ENCODE measurements at places on chromosomes 4 and X. TPM values are rescaled to one million over a fixed set of nuclear protein-coding genes. Genes with fewer than 3 reads are reported as not detected.

DNA sequence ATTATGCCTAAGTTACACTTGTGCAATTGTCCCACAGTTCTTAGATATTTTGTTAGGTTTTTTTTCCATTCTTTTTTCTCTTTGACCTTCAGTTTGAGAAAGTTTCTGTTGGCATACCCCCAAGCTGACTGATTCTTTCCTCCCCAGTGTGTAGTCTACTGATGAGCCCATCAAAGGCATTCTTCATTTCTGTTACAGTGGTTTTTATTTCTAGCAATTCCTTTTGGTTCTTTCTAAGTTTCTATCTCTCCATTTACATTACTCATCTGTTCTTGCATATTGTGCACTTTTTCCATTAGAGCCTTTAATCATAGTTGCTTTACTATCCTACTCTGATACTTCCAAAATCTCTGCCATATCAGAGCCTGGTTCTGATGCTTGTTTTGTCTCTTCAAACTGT lies 31.9 kb downstream of the CASP6 start:
- DNase-seq = no peak

DNA sequence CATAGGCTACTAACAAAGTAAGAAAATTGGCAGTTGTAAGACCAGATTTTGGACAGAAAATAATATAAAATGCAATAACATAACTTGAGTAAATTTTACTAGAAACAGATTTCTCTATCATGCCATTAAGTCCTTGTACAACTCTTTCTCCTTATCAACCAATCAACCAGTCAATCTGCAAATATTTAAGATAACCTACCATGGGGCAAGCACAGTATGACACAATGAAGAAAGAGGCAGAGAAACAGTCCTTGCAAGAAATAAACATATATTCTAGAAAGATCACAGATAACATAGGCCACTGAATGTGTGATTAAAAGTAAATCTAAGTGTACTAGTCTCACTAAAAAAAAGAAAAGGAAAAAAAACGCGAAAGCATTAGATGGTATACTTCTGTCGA lies 194.8 kb downstream of the PPP3CA start:
- no peak for DNase-seq

GRCh38 chr4:67651536-67651935 lies 49.4 kb downstream of the UBA6 start:
- DNase-seq = no peak

GRCh38 chrX:153781428-153782047 lies 697 bp downstream of the SRPK3 start:
- no peak for DNase-seq

DNA sequence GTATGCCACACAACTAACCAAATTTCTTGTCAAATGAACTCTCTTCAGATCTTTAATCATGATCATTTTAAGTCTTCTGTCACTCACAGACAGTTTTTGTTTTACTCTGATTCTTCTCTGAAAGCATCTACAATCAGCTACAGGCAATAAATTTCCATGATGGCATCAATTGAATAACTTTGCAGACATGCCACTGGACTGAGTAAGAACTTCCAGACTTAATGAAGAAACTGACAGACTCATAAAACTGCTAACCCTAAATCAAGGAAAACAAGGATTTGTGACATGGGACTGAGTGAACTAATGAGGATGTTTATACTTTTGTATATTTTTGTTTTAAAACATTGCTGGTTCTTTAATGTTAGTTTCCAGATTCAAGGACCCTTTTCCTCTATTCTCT lies 5.5 kb upstream of the PPP1R2C start:
- no peak for DNase-seq

- DNase-seq = no peak
Observed at GRCh38 chr4:21605006-21605405, 343.6 kb downstream of the KCNIP4 start.

DNA sequence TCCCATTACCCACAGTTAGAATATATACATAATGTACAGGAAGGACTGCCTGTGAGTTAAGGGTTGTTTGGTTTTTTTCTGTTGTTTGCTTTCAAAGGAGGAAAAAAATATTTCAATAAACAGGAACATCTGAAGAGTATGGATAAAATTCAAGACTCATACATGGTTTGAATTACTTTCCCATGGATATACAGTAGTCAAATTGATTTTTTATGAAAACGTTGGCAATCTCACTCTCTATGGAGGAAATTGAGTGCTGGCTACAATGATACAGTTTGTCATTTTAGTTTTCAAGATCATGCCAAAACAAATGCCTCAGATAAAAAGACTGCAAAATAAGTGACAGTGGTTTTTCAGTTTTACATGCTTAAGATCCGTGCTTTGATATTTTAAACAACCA lies 116.6 kb downstream of the SH3RF1 start:
- no peak for DNase-seq

DNA sequence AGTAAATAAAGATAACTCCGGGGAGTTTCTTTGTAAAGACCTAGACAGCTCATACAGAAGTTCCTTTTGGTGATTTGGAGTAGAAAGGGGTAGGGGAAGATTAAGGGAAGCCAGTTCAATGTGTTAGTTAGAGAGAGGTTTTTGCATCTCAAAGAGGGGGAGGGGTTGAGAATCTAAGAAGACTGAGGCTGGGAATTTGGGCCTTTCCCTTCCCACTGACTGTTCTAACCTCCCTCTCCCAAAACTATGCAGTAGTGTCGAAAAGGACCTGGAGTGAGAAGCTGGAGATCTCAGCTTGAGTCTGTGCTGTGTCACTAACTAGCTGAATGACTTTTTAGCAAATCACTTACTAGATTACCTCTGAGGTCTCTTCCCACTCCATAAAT lies 55.7 kb upstream of the CCDC160 start:
- DNase-seq = no peak

GRCh38 chrX:47212381-47213293 lies 5.8 kb upstream of the CDK16 start:
- DNase-seq = no peak

DNA sequence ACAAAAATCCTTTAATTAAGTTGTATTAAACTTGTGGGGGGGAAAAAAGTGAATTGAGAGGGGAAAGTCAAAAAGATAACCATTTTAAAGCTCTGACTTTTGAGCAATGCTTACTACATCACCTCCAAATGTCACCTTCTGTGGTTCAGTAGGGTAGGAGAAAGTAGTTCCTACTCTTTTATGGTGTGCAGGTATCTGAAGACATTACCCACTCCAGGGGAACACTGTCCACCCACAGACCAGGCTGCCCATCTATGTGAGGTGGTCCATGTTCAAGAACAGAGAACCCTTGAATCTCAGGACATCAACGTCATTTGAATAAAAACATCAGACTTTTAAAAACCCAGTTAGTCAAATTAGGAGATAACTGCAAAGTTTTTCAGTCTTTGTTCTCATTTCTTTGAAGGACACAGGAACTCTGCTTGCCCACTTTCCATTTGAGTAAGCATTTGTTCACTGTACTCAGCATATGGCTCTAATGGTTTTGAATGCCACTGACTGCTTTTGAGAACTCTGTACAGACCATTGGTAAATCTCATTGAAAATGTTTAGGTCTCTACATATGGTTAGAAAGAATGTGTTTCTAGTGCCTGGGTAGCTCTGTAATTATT lies 18.4 kb downstream of the NMU start:
- no peak for DNase-seq

- DNase-seq = no peak
Observed at GRCh38 chr4:93776386-93777080, 52.0 kb upstream of the ATOH1 start.

WDFY3 gene
- total RNA-seq = 8.3 TPM

RNF175 gene
- 0.19 TPM for total RNA-seq

PAGE1 gene
- total RNA-seq = not detected

DCAF4L1 gene
- total RNA-seq = 0.09 TPM

AMTN gene
- total RNA-seq = 0.57 TPM

CHST7 gene
- total RNA-seq = 3.1 TPM

ITM2A gene
- 679 TPM for total RNA-seq

FRMD7 gene
- under 0.01 TPM for total RNA-seq
